GM23248 (cell line): ENCODE measurements at places on chromosomes 6 and 20.

- DNase-seq: no peak
- H3K36me3 ChIP-seq: no peaks in the 10 kb centered on the region
These were observed 25.4 kb upstream of the CST3 start for GRCh38 chr20:23663180-23663579.

DNA sequence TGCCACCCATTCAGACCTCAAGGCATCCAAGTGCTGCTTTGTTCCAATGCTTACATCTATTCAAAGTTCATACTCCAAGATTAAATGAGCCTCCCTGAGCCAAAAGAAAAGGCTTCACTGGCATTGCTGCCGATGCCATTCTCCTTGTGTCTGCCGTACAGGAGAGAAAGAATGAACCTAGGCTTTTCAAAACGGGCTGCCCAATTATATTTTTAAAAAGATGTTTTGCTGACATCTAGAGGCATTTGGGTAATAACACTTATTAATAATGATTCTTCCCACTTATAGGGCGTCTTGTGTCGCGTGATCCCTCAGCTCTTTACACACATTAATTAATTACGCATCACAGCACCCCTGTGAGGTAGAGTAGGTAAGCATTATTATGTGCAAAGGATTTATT lies 545.6 kb downstream of the PKHD1 start:
- no peaks in the 10 kb centered on the region for H3K36me3 ChIP-seq
- H3K27ac ChIP-seq: no peak overlapping the region
- H3K27me3 ChIP-seq: no peaks in the 10 kb centered on the region

- H3K36me3 ChIP-seq: no peaks in the 10 kb centered on the region
- no peaks in the 10 kb centered on the region for H3K4me1 ChIP-seq
- DNase-seq: no peak
These were observed 16.6 kb downstream of the ZC3H12D start for GRCh38 chr6:149468179-149468578.

GRCh38 chr6:29509711-29510110 lies 22.0 kb upstream of the MAS1L start:
- no peak overlapping the region for H3K4me3 ChIP-seq
- no peaks in the 10 kb centered on the region for H3K36me3 ChIP-seq
- no peaks in the 10 kb centered on the region for H3K4me1 ChIP-seq
- no peak for DNase-seq

GRCh38 chr20:16197696-16198095 lies 375.6 kb downstream of the KIF16B start:
- H3K4me3 ChIP-seq: no peak overlapping the region
- H3K27ac ChIP-seq: no peak overlapping the region
- H3K4me1 ChIP-seq: no peaks in the 10 kb centered on the region
- DNase-seq: no peak

GRCh38 chr6:83827050-83827449 lies 26.1 kb upstream of the RIPPLY2 start:
- peak; percentile 7 for DNase-seq
- H3K4me3 ChIP-seq: no peak overlapping the region
- H3K4me1 ChIP-seq: no peaks in the 10 kb centered on the region
- no peaks in the 10 kb centered on the region for H3K27me3 ChIP-seq

DNA sequence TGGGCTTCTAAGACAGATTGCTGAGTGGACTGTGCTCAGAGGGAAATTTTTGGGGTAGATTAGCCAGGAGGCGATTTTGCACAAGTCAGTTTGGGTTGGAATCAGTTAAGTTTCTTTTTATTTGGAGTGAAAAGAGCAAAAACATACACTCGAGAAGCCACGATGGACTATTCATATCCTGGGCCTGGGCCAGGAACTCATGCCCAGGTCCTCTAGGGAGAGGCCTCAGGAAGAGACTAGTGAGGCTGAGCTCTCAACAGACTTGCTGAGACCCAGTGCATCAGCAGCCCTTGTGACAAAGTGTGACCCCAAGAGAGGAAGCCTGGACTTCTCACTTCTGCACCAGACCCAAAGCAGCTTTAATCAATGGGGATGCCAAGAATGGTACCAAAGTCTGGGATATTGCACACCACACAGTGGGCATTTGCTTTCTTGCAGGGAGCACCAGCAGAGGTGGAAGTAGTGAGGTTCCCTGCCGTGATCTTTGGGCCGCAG lies 61.6 kb upstream of the MAFB start:
- peaks cover 10% of the 10 kb centered on the region; the same call in 1 of the 2 replicates for H3K27me3 ChIP-seq
- no peaks in the 10 kb centered on the region for H3K36me3 ChIP-seq
- DNase-seq: no peak
- no peak overlapping the region for H3K27ac ChIP-seq

- peak overlapping the region; percentile 32 for H3K4me3 ChIP-seq
- peak; percentile 12 for DNase-seq
- no peaks in the 10 kb centered on the region for H3K27me3 ChIP-seq
- H3K27ac ChIP-seq: peak overlapping the region; percentile 67
- H3K36me3 ChIP-seq: no peaks in the 10 kb centered on the region
- peaks cover 26% of the 10 kb centered on the region for H3K4me1 ChIP-seq
These were observed 967 bp downstream of the KIAA0408 start for GRCh38 chr6:127458222-127458621.

GRCh38 chr6:77034161-77034560 lies 429.1 kb downstream of the HTR1B start:
- peaks cover 14% of the 10 kb centered on the region for H3K4me1 ChIP-seq
- peak; percentile 77 for DNase-seq
- H3K36me3 ChIP-seq: no peaks in the 10 kb centered on the region
- H3K4me3 ChIP-seq: peak overlapping the region; percentile 50

- no peaks in the 10 kb centered on the region for H3K27me3 ChIP-seq
- H3K27ac ChIP-seq: 0 out of 2 replicates have a peak overlapping the region, but pooled peaks have one; percentile 1
- no peaks in the 10 kb centered on the region for H3K4me1 ChIP-seq
- peak; percentile 65 for DNase-seq
These were observed 44.0 kb upstream of the DOK5 start for GRCh38 chr20:54431156-54431944.

DNA sequence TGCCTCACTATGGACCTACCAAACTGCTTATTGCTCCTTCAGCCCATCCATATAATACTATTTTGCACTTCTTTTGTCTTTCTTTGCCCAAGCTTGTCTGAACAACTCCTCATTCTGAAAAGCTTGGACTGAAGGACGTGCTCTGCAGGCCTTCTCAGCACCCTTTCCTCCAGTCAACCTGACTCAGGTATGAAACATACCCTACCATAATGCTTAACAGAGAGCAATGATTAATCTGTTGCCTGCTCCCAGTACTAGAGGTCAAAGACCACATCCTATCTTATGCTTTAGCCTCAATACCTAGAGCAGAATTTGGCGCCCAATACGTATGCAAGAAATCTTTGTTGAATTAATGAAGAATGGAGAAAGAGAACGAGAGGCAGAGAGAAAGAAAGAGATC lies 55.2 kb downstream of the ATXN1 start:
- no peaks in the 10 kb centered on the region for H3K27me3 ChIP-seq
- H3K27ac ChIP-seq: no peak overlapping the region
- no peak overlapping the region for H3K4me3 ChIP-seq
- H3K36me3 ChIP-seq: no peaks in the 10 kb centered on the region

GRCh38 chr6:140979642-140980091 lies 1153.1 kb upstream of the GJE1 start:
- H3K27me3 ChIP-seq: no peaks in the 10 kb centered on the region
- H3K27ac ChIP-seq: peak overlapping the region; percentile 81
- peak; percentile 86 for DNase-seq
- peaks cover 38% of the 10 kb centered on the region for H3K4me1 ChIP-seq
- peak overlapping the region; percentile 57 for H3K4me3 ChIP-seq
- H3K36me3 ChIP-seq: no peaks in the 10 kb centered on the region

- no peak overlapping the region for H3K4me3 ChIP-seq
- peaks cover 14% of the 10 kb centered on the region; the same call in 1 of the 2 replicates for H3K36me3 ChIP-seq
- H3K27ac ChIP-seq: no peak overlapping the region
- DNase-seq: no peak
These were observed 5.4 kb upstream of the C20orf204 start for GRCh38 chr20:64030371-64031134.

GRCh38 chr6:6884916-6885315 lies 222.8 kb upstream of the RREB1 start:
- DNase-seq: no peak
- no peaks in the 10 kb centered on the region for H3K27me3 ChIP-seq
- H3K4me1 ChIP-seq: no peaks in the 10 kb centered on the region
- no peaks in the 10 kb centered on the region for H3K36me3 ChIP-seq
- H3K27ac ChIP-seq: no peak overlapping the region
- H3K4me3 ChIP-seq: no peak overlapping the region

DNA sequence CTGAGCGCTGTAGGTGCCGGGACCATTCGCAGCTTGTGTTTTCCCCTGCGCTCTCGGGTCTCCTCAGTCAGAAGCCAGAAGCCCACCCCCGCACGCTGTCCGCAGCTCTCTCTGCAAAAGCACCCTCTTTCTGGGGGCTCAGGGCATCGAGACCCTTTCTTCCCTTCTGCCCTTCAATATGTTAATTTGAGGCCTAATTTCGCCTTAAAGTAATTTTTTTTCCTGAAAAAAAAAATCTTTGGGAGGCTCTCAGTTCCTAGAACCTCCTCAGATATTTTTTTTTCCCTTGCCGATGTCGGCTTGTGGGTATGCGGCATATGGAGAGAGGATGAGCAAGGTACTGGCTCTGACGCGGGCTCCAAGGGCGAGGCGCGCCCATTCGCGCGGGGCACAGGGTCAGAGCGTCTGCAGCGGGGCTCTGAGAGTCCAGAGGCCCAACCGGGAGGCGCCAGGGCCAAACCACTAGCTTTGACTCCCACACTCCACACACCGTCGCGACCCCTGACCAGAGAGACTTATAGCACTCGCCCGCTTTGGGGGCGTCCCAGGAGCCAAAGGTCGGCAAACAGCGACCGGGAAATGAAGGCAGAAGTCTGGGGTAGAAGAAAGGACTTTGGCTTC lies 893 bp downstream of the PRDM13 start:
- DNase-seq: no peak
- H3K27ac ChIP-seq: no peak overlapping the region
- no peaks in the 10 kb centered on the region for H3K4me1 ChIP-seq
- no peaks in the 10 kb centered on the region for H3K36me3 ChIP-seq

DNA sequence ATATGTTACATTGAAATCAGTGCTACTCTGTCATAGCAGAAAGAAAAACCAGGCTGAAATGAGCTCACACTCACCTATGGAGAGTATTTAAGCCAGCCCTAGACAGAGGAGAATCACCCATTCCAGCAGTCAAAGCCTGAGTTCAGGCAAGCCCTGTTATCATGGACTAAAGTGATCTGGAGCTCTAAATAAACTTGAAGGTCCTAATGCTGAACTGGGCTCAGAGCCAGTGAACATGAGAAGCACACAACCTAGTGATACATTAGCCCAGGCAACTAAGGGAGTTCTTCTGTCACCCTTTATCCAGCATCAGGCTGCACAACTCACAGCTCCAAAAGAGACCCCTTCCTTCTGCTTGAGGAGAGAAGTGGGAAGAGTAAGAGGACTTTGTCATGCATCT lies 425.0 kb downstream of the COL12A1 start:
- no peak for DNase-seq
- H3K4me1 ChIP-seq: peaks cover 5% of the 10 kb centered on the region
- H3K36me3 ChIP-seq: no peaks in the 10 kb centered on the region
- no peak overlapping the region for H3K27ac ChIP-seq
- H3K27me3 ChIP-seq: no peaks in the 10 kb centered on the region

DNA sequence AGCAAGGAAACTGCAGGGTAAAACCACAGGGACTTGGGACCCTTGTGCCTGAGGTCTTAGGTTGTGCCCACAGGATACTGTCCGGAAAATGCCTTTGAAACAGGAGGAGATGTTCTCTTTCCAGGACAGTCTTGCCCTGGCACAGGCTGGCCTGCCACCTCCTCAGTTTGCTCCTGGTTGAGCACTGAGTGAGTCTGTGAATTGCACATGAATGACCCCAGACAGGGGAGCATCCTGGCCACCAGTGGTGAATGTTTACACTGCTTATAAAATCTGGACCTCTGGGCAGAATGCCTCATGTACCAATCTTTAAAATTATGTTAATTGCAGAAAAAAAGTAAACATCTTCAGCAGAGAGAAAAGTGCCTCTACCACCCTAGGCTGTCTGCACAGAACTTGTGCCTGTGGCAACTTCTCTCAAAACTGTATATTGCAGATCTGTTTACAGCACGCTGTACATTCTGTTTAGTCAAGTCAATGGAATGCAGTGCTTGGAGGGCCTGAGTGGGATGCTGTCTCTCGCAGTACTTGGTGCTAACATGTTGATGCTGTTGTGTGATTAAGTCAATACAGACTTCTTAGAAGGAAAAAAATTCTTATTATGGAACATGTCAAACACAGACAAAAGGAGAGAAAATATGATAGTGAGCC lies 242.1 kb downstream of the SOD2 start:
- peaks cover 9% of the 10 kb centered on the region for H3K4me1 ChIP-seq
- H3K36me3 ChIP-seq: no peaks in the 10 kb centered on the region
- H3K4me3 ChIP-seq: no peak overlapping the region
- peak; percentile 76 for DNase-seq
- peaks cover 16% of the 10 kb centered on the region; the same call in 1 of the 2 replicates for H3K27me3 ChIP-seq

GRCh38 chr6:126904176-126904575 lies 214.3 kb upstream of the RSPO3 start:
- H3K27me3 ChIP-seq: no peaks in the 10 kb centered on the region
- no peak overlapping the region for H3K4me3 ChIP-seq
- no peak for DNase-seq
- no peaks in the 10 kb centered on the region for H3K36me3 ChIP-seq
- no peak overlapping the region for H3K27ac ChIP-seq

DNA sequence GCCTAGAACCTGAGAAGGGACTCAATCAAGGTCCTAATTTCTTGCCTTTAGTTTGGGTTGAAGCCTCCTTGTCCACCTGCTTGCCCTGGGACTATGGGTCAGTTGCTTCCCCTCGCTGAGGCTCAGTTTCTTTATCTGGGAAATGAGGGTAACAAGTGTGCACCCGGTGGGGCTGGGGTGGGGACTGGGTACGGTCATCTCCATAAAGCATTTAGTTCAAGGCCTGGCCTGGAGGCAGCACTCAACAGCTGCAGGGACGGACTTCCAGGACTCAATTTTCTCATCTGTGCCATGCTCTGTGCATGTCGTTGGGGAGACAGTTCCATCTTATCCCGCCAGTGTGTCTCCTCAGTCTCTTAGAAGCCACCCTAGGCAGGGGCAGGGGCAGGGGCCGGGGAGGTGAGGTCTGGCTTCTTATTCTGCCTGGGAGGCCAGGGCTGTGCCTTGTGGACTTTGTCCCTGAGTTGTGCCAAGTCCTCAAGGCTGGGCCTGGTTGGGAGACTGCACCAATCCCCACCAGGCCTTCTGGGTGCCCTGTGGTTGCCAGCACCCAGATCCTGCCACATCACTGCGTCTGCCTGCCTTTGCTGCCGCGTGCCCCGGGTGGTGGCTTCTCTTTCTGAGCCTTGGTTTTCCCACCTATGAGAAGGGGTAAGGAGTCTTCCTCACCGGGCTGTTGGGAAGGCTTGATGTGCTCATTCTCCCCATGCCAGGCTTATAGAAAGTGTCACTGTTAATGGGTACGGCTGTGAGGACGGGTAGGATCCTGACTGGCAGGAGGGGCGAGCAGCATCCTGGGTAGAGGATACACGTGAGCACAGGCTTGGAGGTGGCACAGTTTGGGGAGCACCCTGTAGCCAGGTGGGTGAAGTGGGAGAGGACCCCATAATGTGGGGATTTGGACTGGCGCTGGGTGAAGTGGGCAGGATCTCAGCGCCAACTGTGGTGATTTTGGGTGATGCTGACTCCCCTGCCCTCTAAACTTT lies 8.6 kb downstream of the SRC start:
- 0 out of 2 replicates have a peak, but pooled peaks cover 4% of the 10 kb centered on the region for H3K36me3 ChIP-seq
- DNase-seq: no peak
- H3K4me1 ChIP-seq: peaks cover 37% of the 10 kb centered on the region
- no peak overlapping the region for H3K27ac ChIP-seq
